ENCODE measurements at places on chromosomes 3 and 15.

- H3K4me3 ChIP-seq, result no peak overlapping the region
- DNase-seq, result peak; percentile 58
- no peaks in the 10 kb centered on the region for H3K4me1 ChIP-seq
- no peaks in the 10 kb centered on the region for H3K36me3 ChIP-seq
- no peaks in the 10 kb centered on the region for H3K27me3 ChIP-seq
Observed at GRCh38 chr3:38725726-38726419, 76.4 kb upstream of the SCN5A start.

- no peak for DNase-seq
- peaks cover 21% of the 10 kb centered on the region for H3K4me1 ChIP-seq
- peaks cover 3% of the 10 kb centered on the region for H3K27me3 ChIP-seq
- H3K27ac ChIP-seq, result peak within 1 kb of the TSS; percentile 71
Observed at GRCh38 chr3:165195640-165196576, at the start of gene SLITRK3. TSS of gene SLITRK3 (minus strand) at chr3:165196384. CDS start at chr3:165190830, 5,554 bp downstream.

DNA sequence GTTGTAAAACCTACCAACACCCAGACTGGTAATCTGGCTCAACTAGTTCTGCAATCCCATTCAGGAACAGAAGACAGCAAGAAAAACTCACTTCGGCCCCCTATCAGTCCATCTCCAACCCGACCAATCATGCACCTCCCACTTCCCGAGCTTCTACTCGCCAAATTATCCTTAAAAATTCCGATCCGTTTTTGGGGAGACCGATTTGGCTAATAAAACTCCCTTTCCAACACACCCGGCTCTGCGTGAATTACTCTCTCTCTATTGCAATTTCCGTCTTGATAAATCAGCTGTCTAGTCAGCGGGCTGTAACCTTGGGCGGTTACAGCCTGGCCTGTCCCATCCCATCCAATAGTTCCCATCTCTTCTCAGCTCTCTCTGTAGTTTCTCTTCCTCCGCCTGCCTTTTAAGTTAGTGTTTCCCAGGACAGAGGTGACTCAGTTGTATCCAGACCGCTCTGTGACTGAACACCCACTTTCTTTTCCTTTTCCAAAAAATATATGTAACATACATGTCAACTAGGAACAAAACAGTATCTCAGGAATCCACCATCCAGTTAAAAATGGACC, 780 bp upstream of the ACAD9 start:
- DNase-seq, result peak; percentile 39
- peak overlapping the region; percentile 96 for H3K27ac ChIP-seq
- peaks cover 29% of the 10 kb centered on the region for H3K4me1 ChIP-seq
- H3K4me3 ChIP-seq, result peak overlapping the region; percentile 96

DNA sequence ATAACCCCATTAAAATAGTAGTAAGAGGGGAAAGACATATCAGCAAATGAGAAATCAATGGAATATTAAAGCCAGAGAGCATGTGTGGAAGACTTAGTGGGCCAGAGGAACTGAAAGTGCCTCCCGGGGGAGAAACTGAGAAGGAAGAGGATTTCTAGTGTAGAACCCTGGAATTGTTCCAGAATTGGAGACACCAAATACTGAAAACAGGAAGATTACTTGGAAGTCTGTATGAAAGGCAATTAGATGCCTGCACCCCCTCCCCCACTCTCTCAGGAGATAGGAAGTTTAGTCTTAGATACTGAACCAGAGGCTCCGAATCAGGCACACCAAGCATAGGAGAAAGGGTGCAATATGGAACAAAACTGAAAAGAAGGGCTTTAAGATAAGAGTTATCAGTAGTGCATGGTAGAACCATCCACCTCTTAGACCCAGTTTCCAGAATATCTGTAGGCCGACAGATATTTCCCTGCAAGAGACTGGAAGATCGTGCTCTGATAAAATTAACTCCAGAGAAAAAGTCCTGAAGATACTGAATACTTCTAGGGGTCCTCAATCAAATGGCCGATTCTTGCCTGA, 32.4 kb downstream of the KLHL18 start:
- peaks cover 2% of the 10 kb centered on the region for H3K4me1 ChIP-seq
- DNase-seq, result peak; percentile 44
- H3K27me3 ChIP-seq, result no peaks in the 10 kb centered on the region
- H3K36me3 ChIP-seq, result peaks cover under 1% of the 10 kb centered on the region

GRCh38 chr3:97940034-97940433, 32.2 kb downstream of the RIOX2 start:
- no peaks in the 10 kb centered on the region for H3K4me1 ChIP-seq
- no peaks in the 10 kb centered on the region for H3K27me3 ChIP-seq
- no peak overlapping the region for H3K4me3 ChIP-seq
